ENCODE measurements at places on chromosomes 3 and 15.

DNA sequence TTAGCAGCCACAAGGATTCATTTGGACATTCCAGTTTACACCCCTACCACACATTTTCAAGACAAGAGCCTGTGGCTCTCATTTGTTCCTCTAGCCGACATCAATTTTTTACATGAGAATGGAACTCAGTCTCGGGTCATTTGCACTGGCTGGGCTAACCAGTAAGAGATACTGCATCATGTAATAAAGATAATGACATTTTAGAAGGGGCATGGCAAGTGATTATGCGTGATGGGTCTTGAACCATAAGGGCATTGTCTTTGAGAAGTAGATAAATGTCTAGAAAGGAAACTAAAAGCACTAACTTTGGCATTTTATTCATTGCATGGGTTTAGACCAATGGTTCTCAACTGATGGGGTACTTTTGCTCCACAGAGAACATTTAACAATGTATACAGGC, 146.0 kb upstream of the GRM7 start:
- no peak for DNase-seq

DNA sequence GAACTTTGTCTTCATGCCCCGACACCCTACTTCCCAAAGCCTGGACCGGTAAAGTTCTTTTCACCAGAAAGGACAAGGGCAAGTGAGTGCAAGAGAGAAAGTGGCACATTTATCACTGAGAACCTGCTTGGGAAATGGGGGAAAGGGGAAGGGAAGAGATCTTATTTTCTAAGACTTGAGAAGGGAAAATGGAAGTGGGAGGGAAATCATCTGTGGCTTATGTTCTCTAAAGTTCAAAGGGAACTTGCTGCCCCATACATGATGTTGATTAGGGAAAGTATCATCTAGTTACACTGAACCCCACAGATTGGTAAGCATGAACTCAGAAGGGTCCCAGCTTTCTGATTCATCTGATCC, 199.5 kb upstream of the LPP start:
- DNase-seq: no peak

GRCh38 chr3:17585394-17586325, 156.8 kb downstream of the TBC1D5 start:
- DNase-seq: no peak

DNA sequence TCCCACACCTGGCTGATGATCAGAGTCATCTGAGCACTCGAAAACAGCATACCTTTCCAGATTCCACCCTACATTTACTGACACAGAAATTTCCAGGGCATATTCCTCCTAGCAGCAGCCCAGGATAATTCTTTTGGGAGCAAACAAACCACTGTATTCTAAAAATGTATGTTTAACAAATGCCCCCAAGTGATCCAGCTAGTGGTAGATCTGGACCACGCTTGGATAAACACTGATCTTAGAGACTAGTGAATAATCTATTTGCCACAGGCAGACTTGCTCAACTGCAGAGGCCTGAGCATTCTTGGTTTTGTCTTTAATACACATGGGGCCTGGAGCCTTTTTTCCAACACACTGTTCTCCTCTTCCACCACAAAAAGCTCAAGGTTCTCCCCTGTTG, 89.6 kb downstream of the TM4SF4 start:
- DNase-seq: no peak

DNA sequence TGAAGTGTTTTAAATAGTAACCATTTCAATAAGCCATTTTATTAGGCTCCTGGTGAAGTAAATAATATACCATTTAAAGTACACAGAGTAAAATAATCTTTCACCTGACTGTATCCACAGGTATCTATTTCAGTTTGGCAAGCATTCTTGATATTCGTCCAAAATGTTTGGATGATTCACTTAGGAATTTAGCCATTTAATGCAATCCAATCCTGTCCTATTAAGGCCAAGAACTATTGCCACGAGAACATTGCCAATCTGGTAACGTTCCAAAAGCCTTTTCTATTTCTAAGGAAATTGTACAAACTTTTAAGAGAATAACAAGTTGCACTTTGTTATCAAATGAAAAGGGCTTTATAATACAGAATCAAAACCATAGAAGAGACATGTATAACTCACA, 209.8 kb upstream of the THRB start:
- DNase-seq: no peak

- DNase-seq: no peak
These were observed 25.7 kb downstream of the PARP16 start for GRCh38 chr15:65260968-65261367.

GRCh38 chr15:82558502-82558901, 18.2 kb upstream of the RPS17 start:
- DNase-seq: no peak

DNA sequence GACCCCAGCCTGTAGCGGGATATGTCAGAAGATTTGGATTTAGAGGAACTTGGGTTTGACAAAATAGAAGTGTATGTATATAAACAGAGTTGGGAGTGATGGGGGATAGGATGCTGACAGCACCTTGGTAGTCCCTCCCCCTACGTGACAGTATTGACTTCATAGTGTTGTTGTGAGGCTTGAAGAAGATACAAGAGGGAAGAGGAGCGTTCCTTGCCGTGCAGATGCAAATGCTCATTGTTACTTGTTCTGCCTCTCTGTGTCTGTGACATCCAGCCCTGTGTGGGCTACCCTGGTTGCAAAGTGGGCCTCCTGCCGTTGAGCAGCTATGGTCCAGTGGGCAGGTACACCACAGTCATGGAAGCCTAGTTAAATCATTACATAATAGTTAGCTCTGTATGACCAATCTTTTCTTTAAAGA, 45.0 kb downstream of the SMAD3 start:
- DNase-seq: no peak

DNA sequence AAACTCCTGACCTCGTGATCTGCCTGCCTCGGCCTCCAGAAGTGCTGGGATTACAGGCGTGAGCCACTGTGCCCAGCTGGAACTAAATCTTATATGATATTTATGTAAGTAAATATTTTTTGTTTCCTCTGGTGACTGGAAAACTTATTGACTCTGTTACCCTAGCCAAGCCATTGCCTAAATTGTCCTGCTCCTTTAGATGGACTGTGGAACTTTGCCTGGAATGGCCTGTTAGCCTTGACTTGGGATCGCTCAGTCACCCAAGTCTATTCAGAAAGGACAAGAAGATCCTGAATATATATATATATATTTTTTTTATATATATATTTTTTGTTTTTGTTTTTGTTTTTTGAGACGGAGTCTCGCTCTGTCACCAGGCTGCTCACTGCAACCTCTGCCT, 113.9 kb downstream of the PDE8A start:
- no peak for DNase-seq

DNA sequence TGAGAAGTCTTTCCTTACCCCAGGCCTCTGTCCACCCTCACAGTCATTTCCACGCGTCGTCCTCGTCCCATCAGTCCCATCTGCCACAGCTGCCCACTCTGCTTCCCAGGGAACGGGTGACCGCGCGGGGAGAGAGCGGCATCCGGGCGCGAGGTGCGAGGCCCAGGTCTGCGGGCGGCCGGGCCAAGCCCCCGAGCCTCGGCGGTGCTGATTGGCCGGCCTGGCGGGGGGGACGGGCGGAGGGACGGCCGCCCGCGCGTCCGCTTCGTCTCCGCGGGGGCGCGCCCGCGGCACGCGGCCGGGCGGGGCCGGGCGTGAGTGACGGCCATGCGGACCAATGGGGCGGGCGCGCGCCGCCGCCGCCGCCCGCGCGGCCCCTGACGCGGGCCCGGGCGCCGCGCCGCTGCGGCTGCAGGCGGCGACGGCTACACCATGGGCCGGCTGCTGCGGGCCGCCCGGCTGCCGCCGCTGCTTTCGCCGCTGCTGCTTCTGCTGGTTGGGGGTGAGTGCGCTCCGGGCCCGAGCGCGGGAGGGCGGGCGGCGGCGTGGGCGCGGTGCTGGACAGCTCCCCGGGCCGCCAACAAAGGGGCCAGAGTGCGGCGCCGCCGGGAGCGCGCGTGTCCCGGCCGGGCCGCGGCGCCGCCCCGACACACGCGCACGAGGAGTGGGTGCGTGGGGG, at the start of gene PODXL2:
TSS of gene PODXL2 (plus strand) at position 398 of the 679 bp plus-strand sequence. CDS start at position 433, 35 bp downstream.
- DNase-seq: peak; percentile 46

DNA sequence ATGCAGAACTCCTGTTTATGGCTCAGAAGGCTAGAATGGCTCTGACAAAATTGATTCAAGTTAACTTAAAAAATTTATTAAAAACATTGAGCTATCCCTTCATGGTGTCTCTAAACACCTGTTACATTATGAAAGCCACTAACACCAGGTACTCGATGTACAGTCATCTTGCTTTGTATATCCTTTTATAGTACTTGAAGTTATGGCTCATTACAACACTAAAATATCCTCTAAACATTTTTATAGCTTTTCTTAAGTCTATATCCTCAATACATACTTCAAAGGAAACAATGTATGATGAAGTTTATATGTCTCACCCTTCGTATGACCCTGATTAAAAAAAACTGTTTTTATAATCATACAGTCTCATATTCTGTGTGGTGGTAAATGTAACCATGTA, 38.2 kb downstream of the SLITRK3 start:
- DNase-seq: no peak

- no peak for DNase-seq
These were observed 7.3 kb downstream of the MYLK start for GRCh38 chr3:123876858-123877257.

GRCh38 chr3:38519000-38519399, 22.9 kb downstream of the EXOG start:
- no peak for DNase-seq

- DNase-seq: no peak
These were observed 29.7 kb downstream of the EPHB1 start for GRCh38 chr3:134824791-134825190.

DNA sequence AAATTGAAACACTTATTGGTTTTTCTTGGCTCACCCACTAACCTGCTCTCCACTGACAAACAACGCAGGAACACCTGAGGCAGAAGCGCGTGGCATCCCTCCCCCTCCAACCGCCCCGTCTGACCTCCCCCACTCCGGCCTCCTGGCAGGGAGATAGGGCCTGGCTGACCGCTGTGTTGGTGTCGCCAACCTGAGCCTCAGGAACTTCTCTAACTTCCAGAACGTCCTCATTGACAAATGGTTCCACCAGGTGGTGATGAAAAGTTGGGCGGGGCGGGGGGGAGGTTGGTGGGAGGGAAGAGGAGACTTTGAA, 22.8 kb downstream of the IL17RD start:
- DNase-seq: no peak

- DNase-seq: no peak
These were observed 7.7 kb downstream of the FAM107A start for GRCh38 chr3:58569287-58570001.

DNA sequence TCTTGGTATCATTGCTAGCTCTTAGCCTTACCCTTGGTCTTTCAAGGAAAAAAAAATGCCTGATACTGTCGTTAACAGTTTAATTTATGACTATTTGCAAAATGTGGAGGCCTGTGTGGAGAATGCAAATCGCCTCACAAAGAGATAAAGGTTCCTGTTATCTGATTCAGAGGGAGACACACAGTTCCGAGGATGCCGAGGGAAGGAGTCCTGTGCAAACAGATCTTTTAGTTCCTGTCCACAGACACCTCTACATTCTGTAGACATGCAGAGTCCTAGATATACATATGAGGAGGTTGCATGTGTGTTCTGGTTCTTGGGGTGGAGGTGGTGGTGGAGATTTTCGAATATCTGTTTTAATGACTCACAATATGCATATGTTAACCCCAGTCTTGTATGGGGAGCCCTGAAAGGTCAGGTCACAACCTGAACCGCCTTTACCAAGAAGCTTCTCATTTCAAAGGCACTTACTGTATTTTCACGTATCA, 5.7 kb downstream of the NR2F2 start:
- DNase-seq: no peak

- DNase-seq: peak; percentile 9
These were observed 53.1 kb upstream of the ULK4 start for GRCh38 chr3:42014921-42015533.

GRCh38 chr3:126498929-126499328, 18.6 kb downstream of the UROC1 start:
- DNase-seq: no peak

DNA sequence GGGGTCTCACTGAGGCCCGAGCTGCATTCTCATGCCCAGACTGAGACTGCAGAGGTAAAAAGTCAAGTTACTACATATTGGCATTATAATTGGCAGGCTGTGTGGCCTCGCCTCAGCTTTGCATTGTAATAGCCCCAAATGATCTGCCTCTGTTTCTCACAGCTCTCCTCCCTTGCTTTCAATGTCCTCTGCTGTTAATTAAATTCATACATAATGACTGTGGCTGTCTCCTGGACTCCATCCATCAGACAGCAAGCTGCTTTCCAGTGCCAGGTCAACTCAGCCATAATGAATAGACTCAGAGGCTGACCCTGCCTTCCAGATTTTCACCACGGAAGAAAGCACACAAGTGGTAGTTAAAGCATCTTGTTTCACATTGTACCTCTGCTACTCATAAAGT, 7.6 kb upstream of the RTP4 start:
- no peak for DNase-seq

- no peak for DNase-seq
These were observed 43.9 kb downstream of the ZNF148 start for GRCh38 chr3:125331243-125331642.

DNA sequence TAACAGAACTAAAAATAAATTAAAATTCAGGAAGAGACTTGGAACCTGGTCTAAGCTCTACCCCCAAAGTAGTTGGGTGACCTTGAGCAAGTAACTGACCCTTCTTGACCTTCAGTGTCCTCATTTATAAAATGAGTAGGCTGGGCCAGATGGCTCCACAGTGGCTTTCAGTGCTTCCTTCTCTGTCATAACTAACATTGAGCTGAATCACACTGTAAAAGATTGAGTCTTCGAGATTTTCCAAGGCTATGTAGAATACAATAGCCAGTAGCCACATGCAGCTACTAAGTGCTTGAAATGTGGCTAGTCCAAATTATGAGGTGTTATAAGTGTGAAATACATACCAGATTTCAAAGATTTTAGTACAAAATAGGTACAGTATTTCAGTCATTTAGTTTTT, 313.3 kb downstream of the MECOM start:
- DNase-seq: no peak

GRCh38 chr3:188662795-188663194, 508.8 kb downstream of the LPP start:
- DNase-seq: no peak

GRCh38 chr3:150843241-150843640, 62.0 kb downstream of the MINDY4B start:
- DNase-seq: no peak

GRCh38 chr15:35974052-35974451, 428.1 kb upstream of the DPH6 start:
- DNase-seq: no peak

DNA sequence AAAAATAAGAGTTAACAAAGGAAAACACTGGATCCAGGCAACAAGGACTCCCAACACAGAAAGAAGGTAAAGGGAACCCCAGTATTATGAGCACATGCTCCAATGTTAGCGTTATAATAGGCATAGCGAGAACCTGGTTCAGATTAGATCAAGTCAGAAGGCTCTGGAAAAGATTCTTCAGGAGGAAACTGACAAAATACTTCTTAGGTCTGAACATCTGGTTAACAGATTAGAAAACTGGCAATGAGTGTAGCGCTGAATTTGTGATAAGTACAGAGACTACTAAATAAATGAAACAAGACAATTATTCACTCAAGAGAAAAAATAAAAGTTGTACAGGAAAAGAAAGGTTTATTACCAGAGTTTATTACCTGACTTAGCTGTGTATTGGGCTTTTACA, 146.1 kb downstream of the DPH6 start:
- no peak for DNase-seq

GRCh38 chr15:66236806-66237375, 16.7 kb downstream of the MEGF11 start:
- DNase-seq: no peak

Data from CD4-positive, alpha-beta T cell treated with Interleukin-12 subunit alpha and Interleukin-12 subunit beta, for 1 hour (primary cell).